Activated gamma-delta T cell (primary cell): ENCODE measurements at places on chromosomes 1 and 21.

DNA sequence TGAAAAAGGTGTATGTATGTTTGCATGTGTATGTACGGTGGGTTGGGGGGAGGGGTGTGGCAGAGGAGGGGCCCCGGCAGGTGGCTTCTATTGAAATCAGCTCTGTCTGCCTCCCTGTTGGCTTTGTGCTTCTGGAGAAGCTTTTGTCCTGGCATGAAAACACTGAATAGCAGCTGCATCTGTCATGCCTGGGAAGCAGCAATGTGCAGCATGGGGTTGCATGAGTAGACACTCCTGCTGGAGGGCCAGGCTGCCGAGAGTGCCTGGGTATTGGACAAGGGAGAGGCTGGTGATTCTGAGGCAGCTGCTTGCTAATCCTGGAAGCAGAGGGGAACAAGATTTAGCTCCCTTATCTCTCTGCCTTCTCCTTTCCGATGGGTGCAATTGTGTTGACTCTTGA is 20.5 kb downstream of the MAPKAPK2 start:
- no peak for DNase-seq

- DNase-seq = no peak
Measured at GRCh38 chr1:62924983-62925790, 141.3 kb downstream of the ATG4C start.

GRCh38 chr1:4396551-4396950 is 257.9 kb upstream of the AJAP1 start:
- no peak for DNase-seq

GRCh38 chr1:17442841-17443240 is 3.4 kb upstream of the RCC2 start:
- no peak for DNase-seq

- no peak for DNase-seq
Measured at GRCh38 chr1:91700332-91700731, 185.6 kb downstream of the TGFBR3 start.

DNA sequence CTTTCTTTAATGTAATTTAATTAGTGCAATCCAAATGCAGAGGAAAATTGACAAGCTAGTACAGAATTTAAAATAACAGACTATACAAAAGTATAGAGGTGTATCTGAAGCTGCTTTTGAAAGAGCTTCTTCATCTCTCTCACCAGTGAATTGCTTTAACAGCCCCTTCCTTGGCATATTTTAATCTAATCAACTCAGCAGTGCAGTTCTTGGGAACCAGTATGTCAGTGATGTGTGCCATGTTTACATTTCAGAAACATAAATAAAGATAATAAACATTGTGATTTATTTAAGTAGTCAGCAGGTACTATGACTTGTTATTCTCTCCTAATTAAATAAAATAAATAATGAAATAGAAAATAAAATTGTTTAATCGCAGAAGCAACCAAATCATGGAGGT is 1260.6 kb downstream of the NCAM2 start:
- DNase-seq = no peak

DNA sequence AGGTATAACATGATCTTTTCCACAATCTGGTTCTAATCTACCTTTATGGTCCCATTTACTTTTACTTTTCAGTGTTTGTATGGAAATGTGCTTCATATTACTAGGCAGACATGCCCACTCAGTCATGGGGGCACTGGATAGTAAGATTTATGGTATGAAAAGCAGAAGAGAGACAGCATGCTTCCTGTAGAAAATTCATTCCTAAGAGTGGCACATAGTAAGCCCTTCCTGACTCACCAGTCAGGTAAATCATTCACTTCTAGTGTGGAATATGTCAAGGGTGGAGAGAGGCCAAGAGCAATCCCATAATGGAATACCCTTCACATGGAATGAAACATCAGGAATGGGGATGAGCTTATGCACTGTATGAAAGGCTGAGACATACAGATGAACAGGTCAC is 49.5 kb upstream of the BCL10 start:
- no peak for DNase-seq

- no peak for DNase-seq
Measured at GRCh38 chr1:95951371-95952102, 717.5 kb downstream of the RWDD3 start.

- no peak for DNase-seq
Measured at GRCh38 chr1:173408886-173409285, 68.2 kb upstream of the PRDX6 start.

DNA sequence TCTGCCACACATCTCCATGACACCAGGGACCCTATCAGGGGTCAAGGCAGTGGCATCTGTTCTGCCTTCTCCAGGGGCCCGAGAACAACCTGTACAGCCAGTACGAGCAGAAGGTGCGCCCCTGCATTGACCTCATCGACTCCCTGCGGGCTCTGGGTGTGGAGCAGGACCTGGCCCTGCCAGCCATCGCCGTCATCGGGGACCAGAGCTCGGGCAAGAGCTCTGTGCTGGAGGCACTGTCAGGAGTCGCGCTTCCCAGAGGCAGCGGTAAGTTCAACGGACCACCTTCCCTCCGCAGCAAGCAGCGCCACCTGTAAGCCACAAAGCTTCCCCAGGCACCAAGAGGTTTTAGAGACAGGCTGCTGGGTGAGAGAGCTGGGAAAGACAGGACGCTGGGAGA is 15.9 kb downstream of the MX2 start:
- DNase-seq = no peak

GRCh38 chr1:73910466-73910865 is 287.5 kb downstream of the LRRIQ3 start:
- DNase-seq = no peak

DNA sequence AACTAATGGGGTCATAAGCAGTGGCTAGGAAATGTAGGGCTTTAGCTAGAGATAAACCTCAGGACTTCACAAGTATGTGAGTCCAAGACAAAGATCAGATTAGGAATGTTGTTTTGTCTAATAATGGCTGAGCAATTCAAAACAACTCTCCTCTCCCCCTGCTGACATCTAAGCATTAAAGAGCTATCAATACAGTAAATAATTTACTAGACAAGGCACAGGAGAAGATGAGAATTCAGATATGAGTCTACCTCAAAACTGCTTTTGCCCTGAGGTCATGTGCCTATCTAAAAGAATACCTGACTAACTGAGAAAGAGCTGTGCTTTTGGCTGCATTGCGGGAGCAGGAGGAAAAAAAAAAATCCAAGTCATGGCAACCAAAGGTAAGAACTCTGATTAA is 86.8 kb downstream of the SPATA17 start:
- DNase-seq = no peak

DNA sequence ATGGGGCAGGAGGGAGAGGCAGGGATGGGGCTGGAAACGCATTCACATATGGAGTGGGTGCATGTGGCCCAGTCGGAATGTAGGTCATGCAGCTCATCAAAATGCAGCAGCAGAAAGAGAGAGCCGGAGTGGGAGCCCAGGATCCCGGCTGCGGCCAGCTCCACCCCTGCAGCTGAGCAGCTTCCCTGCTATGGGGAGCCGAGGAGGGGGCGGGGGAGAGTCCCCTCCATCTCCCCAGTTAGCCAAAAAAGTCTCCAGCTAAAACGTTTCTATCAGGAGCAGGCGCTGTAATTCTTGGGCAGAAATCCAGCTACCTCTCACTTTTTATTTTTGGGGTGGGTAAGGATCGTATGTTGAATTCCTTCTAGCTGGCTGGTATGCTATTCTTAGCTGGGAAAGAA is 39.7 kb downstream of the MRPL37 start:
- DNase-seq = no peak

- DNase-seq = no peak
Measured at GRCh38 chr1:218259800-218260199, 25.3 kb upstream of the RRP15 start.

- DNase-seq = peak; percentile 15
Measured at GRCh38 chr1:22024485-22025367, 23.3 kb downstream of the CELA3A start.

DNA sequence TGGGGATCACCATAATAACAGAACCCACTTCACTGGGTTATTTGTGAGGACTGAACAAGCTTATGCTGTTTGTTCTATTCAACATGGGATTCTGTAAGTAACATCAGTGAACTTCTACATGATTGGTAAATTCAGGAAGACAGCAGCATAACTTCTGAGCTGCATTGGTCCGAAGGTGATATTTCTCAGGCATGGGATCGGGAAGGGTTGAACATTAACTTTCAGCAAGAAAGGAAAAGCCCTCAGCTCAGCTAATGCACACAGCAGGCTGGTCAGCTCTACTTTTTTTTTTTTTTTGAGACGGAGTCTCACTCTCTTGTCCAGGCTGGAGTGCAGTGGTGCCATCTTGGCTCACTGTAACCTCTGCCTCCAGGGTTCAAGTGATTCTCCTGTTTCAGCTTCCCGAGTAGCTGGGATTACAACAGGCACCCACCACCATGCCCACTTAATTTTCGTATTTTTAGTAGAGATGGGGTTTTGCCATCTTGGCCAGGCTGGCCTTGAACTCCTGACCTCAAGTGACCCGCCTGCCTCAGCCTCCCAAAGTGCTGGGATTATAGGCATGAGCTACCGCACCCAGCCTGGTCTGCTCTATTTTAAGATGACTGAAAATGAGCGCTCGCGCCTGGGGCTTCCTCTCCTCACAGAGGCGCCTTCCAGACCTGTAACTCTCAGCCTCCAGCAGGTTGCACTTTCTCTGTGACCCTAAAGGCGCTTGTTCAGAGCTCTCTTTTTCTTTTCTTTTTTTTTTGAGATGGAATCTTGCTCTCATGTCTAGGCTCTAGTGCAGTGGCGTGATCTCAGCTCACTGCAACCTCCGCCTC is 42.2 kb downstream of the ECE1 start:
- no peak for DNase-seq

- no peak for DNase-seq
Measured at GRCh38 chr1:12167493-12168429, 970 bp downstream of the TNFRSF1B start.

- no peak for DNase-seq
Measured at GRCh38 chr21:26557106-26557505, 16.0 kb downstream of the CYYR1 start.

GRCh38 chr1:32895325-32896215 is 5.6 kb downstream of the TMEM54 start:
- DNase-seq = no peak

GRCh38 chr1:171220581-171221054 is 27.7 kb upstream of the FMO1 start:
- no peak for DNase-seq

DNA sequence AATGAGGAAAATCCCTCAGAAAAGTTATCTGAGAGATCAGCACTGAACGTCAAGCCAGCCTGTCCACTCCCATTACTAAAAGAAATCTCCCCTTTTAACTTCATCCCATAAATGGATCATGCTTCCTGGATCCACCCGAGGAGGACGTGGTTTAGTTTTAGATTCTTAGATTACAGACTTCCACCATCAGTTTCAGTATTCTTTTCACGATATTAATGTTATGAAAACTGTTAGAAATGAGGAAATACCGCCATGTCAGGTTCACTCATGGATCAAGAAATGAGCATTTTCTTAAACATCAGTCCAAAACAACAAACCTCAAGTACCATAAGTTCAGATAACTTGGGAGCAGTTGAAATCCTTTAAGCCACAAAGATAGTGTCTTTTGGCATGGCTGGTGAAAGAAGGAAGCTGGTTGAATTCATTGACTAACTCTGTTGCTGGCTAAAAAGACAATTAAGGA is 49.8 kb downstream of the NFIA start:
- no peak for DNase-seq

GRCh38 chr1:221263831-221264767 is 384.9 kb downstream of the HLX start:
- DNase-seq = no peak

GRCh38 chr1:246772686-246773085 is 48.5 kb downstream of the SCCPDH start:
- no peak for DNase-seq

DNA sequence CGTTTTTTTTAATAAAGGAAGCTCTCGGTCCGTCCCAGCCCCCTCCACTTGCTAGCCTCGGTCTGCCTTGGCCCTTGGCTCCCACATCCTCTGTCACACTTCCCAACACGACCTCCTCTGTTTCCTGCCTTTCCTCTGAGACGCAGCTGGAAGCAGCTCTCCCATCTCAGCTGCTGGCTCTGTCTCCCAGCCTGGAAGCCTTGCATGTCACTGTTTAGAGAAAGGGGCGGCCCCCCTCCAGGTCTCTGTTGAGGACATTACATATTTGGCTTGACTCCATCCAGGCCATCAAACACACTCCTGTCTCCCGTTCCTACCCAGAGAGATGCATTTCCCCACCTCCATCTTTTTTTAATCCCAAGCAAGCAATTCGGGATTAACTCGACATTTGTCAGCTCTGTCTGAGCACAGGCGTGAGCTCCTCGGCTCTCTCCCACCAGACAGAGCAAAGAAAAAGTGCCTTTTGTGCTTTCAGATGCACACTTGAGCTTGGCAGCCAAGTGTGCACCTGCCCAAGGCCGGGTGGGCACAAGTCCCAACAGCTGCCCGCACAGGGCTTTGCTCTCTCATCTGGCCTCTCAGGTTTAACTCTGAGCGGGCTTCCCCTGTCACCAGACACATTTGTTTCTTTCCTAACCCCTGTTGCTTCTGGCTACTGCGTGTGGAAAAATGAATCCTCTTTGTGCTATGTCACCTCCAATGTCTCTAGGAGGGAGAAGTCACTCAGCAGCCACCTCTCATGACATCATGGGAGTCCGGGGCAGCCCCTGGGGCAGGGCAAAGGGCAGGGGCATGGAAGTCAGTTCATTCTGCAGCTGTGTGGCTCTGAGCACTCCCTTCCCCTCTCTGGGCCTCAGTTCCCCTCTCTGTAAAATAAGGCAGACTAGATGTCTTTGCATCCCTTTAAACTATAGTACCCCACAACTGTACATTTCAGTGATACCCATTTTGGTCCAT is 108.3 kb downstream of the KCND3 start:
- no peak for DNase-seq
